ENCODE measurements at places on chromosomes 3 and 15.
A peak's percentile ranks its signal among the peaks of the same experiment; 100 is the strongest.

- no peak for DNase-seq
These were observed 152.0 kb downstream of the TJP1 start for GRCh38 chr15:29670266-29670665.

- DNase-seq, result no peak
These were observed 61.8 kb downstream of the SENP2 start for GRCh38 chr3:185647880-185648210.

GRCh38 chr3:45966950-45967640 is 23.8 kb downstream of the CXCR6 start:
- no peak for DNase-seq

DNA sequence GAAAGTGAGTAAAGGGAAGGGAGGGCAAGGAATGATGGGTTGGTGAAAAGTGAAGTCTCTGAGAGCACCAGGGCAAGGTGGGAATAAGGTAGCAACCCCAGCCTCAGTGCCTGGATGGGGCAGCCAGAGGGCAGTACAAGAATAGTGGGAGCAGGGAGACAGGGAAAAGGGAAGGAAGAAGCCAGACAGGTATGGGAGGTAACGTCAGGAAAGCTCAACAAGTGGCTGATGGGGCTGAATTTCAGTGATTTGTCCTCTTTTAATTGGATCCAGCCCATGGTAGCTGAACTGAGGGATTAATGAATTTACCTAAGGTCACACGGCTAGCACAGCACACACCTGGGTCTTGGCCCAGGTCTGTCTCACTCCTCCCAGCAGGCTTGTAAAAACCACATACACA is 12.6 kb downstream of the RORA start:
- no peak for DNase-seq

GRCh38 chr3:11445883-11446282 is 173.7 kb downstream of the ATG7 start:
- peak; percentile 60 for DNase-seq

DNA sequence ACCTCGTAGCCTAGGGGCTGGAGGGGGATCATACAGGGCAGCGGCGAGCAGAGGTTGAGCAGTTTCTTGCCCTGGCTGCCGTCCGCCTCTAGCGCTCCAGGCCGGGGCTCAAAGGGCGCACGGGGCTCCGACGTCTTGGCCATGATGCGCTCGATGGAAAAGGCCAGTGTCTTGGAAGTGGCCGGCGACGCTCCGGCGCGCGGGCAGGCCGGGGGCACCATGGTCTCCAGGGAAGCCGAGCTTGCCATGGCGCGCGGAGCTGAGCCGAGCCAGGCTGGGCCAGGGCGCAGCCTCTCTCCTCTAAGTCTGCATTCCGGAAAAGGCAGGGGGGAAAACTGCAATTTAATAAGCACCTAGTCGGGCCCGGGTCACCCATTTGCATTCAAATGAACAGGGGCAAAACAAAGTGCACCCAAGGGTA is 719 bp downstream of the FEZF2 start:
- DNase-seq, result no peak

DNA sequence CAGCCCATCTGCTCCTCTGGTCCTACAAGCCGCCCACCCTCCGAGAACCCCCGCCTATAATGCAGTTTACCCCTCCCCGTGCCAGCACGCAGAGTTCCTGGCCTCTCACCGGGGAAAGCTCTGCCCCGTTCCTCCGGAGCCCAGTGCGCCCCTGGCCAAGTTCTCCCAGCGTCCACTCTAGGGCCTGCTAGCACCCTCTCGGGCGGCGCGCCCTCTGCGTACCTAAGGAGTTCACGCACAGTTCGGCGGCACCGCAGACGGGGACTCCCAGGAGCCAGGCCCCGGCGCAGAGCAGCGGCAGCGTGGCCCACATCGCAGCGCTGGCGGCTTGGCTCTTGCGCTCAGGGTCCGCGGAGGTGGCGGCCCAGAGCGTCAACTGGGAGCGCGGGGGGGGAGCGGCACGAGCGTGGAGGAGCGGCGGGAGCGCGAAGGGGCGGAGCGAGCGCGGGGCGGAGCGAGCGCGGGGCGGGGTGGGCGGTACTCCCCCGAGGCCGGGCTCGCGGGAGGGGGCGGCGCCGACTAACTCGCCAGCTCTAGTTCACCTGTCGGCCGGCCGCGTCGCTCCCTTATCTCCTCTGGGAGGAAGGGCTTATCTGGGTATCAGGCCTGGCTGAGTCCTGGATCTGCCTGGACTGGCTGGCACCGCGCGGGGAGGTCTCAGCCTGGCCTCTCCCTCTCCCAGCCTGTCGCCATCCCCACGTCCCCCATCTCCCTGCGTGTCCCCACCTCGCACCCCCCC is at the start of gene CTSH:
CTSH (minus strand) TSS at position 378 of the 739 bp plus-strand sequence; CDS start at position 313, 65 bp downstream.
- DNase-seq, result no peak

GRCh38 chr3:171189394-171190080 is 163.0 kb upstream of the SLC2A2 start:
- no peak for DNase-seq

DNA sequence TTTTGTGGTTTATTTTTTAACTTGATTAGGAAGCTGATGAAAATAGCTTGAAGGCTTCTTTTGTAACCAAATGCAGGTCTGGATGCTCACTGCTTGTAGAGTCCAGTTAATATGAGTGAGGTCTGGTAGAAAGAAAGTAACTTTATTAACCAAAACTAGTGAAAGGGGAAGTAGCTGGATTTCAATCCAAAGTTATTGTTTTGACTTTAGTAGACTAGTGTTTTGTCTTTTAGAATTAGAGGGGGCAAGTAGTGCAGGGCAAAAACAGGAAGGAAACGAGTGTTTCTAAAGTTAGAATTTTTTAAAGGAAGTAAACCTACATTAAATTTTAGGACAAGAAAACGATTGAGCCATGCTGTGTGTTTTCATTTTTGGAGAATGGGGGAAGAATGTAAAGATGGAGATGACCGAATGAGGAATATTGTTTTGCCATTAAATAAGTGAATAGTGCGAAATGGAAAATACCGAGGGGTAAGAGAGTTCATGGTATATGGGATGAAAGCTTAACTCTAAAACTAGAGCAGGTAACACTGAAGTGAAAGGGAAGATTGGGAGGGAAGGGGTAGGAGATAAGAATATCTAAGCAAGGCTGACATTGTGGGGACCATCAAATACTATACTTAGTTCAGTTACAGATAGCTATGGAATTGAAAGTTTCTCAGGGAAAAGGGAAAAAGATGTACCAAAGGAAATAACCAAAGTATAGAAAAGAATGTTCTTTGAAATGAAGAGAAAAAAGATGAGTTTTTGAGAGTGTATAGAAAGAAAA is 40.0 kb downstream of the USP3 start:
- DNase-seq, result no peak

- no peak for DNase-seq
These were observed 192.3 kb downstream of the PLCL2 start for GRCh38 chr3:17076940-17077605.

DNA sequence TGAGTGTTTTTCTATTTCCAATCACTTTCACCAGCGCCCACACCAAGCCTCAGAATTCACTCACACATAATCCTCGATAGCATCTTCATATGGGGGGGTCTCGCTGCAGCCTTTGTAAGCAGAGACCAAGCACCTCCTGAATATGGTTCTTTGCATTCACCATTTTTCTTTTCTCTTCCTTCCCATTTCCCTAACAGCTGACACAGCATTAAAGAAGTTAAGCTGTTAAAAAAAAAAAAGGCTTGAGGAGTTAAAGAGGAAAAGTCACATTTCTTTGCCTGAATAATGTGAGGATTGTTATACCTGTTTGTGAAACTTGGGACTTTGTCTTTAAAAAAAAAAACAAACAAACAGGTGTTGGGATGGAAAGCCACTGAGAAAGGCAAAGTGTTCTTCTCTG is 41.6 kb downstream of the RFTN1 start:
- no peak for DNase-seq

DNA sequence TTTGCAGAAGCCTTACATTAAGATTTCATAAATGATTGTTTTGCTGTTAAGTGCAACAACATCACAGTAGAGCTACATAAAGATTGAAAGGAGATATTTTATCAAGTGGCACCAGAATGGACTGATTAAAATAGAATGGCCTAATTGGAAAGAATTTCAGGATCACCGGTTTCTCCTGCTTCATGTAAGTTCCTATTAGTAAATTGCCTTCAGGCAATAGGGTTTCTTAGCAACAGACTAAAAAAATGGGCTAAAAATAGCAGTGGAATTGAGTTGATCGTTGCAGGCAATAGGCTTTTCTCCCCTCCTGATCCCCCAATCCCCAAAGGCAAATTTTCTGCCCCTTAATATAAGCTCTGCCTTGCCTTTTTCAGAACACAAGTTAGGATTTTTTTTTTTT is 917 bp downstream of the LNP1 start:
- DNase-seq, result peak; percentile 53

DNA sequence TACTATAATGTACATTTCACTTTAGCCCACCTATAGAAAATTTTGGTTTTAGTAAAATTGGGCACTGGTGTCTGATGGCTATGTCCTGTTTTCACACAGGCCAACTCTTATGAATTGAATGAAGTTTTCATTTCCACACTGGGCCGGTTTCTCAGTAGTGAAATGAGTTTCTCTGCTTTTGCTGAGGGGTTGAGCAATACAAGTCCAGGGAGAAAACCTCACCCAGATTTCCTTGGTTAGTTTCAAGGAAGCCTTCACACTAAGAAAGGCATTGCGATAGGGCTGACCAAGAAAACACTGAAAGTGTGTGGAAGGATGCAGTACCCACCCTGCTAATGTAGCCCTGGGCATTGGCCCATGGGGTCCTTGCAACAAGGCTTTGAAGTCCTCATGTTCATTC is 331.5 kb upstream of the CFAP20DC start:
- DNase-seq, result no peak

DNA sequence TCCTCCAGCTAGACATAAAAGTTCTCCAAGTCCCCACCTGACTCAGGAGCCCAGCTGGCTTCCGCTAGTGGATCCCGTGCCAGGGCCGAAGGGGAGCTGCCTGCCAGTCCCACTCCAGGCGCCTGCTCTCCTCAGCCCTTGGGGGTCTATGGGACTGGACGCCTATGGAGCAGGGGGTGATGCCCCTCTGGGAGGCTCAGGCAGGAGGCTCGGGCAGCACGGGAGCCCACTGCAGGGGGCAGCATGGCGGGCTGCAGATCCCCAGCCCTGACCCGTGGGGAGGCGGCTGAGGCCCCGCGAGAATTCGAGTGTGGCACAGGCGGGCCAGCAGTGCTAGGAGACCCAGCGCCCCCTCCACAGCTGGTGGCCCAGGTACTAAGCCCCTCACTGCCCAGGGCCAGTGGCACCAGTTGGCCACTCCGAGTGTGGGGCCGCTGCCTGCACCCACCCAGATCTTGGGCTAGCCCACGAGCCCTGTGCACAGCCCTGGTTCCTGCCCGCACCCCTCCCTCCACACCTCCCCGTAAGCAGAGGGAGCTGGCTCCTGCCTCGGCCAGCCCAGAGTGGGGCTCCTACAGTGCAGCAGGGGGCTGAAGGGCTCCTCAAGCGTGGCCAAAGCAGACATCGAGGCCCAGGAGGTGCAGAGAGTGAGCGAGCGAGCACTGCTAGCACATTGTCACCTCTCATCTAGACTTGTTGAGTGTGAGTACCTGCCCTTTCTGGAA is 221.3 kb upstream of the NSMCE3 start:
- no peak for DNase-seq

DNA sequence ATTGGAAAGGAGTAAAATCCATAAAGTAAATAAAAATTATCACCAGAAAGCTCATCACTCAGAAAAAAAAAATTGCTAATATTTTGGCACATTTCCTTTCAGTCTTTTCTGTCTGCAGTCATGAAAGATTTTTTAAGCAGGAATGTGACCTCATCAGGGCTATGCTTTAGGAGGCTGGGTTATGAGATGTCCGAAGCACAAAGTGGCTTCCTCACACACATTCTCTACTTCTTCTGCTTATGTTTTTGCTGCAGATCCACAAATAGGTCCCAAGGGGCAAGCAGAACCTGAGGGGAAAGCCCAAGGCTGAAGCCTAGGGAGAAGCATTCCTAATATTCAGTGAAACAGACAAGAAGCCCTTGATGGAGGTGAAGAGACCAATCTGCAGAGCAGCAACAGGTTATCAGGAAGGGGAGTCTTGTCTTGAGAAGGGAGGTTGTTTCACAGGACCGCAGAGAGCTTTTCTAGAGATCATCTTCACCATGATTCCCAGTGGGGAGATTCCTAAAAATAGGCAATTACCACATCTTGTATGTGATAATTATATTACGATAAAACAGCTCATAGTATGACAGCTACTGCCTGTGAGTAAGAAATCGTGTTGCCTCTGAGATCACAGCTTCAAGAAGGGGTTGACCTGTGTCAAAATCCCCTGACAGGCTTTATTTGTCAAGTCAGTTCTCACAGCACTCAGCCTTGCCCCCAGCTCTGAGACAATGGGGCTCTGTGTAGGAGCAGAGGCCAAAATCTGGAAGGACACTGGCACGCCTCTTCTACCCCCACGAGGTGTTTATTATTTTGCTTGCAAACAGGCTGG is 60.5 kb downstream of the IGF2BP2 start:
- peak; percentile 84 for DNase-seq

Data from fibroblast of mammary gland (primary cell).